Esophagus squamous epithelium (tissue), 5 donors: ENCODE measurements at places on chromosomes 11 and 22.

- DNase-seq, result no peak
These were observed 13.5 kb upstream of the PPFIBP2 start for GRCh38 chr11:7500251-7500650.

- DNase-seq, result no peak
These were observed 38.0 kb downstream of the IGF2 start for GRCh38 chr11:2101171-2101675.

DNA sequence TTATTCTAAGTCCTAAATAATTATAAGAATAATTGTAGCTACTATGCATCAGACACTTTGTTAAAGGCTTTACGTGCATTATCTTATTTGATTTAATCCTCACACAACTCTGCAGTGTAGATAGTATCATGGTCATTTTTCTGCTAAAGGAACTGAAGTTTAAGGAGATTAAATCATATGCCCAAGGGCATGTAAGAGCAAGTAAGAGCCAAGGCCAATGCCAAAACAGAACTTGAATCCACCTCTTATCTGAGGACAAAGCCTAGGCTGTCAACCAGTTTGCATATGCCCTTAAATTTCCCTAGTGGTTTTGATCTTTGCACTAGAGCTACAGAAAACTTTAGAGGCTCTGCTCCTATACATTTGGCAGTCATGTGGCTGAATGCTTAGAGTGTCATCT, 65.6 kb upstream of the OR5AK2 start:
- DNase-seq, result no peak

GRCh38 chr11:111046291-111046690, 199.2 kb upstream of the POU2AF2 start:
- DNase-seq, result no peak

GRCh38 chr11:36376009-36376887, 80.2 kb downstream of the PRR5L start:
- no peak for DNase-seq
